A549 treated with CORT108297 at 1 μM for 4 hours (cell line): ENCODE measurements at places on chromosomes 12 and 14. TPM values are rescaled to one million over a fixed set of nuclear protein-coding genes. Genes with fewer than 3 reads are reported as not detected.

The LGR5 gene
- 0.05 TPM in 1 of 5 replicates, not detected in the others for total RNA-seq

The LMO3 gene
- total RNA-seq, result not detected in 5 replicates

The LRP1-AS gene
- total RNA-seq, result not detected in 5 replicates

The VASH1 gene
- 3.4 to 5.0 TPM (median 4.2 TPM) in 5 replicates for total RNA-seq

The SLC7A7 gene
- total RNA-seq, result 12.6 to 19.5 TPM (median 15.3 TPM) in 5 replicates

The PYGL gene
- 105 to 143 TPM (median 133 TPM) in 5 replicates for total RNA-seq

The EPYC gene
- total RNA-seq, result not detected in 5 replicates

The PEX5 gene
- total RNA-seq, result 28.2 to 33.0 TPM (median 31.8 TPM) in 5 replicates

The PMCH gene
- not detected in 5 replicates for total RNA-seq

The NYNRIN gene
- total RNA-seq, result 0.15 to 0.25 TPM (median 0.21 TPM) in 5 replicates

The RTN1 gene
- 0.02 to 0.06 TPM in 2 of 5 replicates, not detected in the others for total RNA-seq

The BMP4 gene
- 1.6 to 2.6 TPM (median 2.0 TPM) in 5 replicates for total RNA-seq

The TAS2R7 gene
- not detected in 5 replicates for total RNA-seq

The SMIM41 gene
- total RNA-seq, result not detected in 5 replicates

The CEBPE gene
- not detected in 5 replicates for total RNA-seq

The SERPINA10 gene
- total RNA-seq, result 0.02 to 0.04 TPM in 2 of 5 replicates, not detected in the others

The PLEKHG7 gene
- 0.06 to 0.14 TPM (median 0.06 TPM) in 3 of 5 replicates, not detected in the others for total RNA-seq

The TPH2 gene
- total RNA-seq, result 0.03 to 0.07 TPM in 2 of 5 replicates, not detected in the others

The SLC17A8 gene
- total RNA-seq, result 0.07 TPM in 1 of 5 replicates, not detected in the others

The GYS2 gene
- total RNA-seq, result 0.07 TPM in 1 of 5 replicates, not detected in the others

The MMP14 gene
- total RNA-seq, result 0.51 to 0.69 TPM (median 0.68 TPM) in 5 replicates
